ENCODE measurements at places on chromosomes 7 and 10.
A peak's percentile ranks its signal among the peaks of the same experiment; 100 is the strongest.

- DNase-seq, result no peak
Observed at GRCh38 chr7:113622796-113623195, 296.0 kb downstream of the PPP1R3A start.

DNA sequence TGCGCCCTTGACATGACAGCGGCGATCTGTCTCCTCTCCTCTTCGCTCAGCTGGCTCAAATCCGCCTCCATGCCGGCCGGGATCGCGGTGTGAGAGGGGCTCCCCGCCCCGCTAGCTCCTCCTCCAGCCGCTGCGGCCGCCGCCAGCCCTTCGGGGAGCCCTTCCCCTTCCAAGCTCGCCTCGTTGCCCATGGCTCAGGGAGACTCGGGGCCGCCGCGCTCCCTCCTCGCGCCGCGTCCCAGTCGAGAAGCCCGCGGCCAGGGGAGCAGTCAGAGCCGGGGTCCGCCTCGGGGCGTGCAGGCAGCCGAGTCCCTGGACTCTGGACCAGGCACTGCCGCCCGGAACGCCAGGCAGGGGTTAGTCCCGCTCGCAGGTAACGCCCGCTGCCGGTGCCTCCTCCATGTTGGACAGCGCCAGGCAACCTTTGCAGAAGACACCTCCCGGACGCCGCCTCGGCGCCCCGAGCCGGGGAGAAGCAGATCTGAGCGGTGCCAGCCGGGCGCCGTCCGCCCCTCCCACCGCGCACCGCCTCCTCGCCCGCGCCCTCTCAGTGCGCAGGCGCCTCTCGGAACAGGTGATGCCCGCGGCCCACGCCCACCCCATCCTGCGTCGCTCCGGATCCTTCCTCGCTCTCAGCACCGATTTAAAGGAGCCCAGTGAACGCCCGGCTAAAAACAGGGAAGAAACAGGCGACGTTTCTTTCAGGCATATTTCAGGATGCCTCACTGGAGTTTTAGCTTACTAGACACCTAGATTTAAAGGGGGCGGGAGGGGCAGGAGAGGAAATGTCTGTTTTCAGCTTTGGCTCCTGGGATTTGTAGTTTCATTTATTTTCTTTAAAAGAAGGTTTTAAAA lies at the start of gene PCLO:
Gene PCLO (minus strand): TSS at position 483 of the 855 bp plus-strand sequence. CDS start 292 bp downstream, at position 191.
- DNase-seq, result no peak

DNA sequence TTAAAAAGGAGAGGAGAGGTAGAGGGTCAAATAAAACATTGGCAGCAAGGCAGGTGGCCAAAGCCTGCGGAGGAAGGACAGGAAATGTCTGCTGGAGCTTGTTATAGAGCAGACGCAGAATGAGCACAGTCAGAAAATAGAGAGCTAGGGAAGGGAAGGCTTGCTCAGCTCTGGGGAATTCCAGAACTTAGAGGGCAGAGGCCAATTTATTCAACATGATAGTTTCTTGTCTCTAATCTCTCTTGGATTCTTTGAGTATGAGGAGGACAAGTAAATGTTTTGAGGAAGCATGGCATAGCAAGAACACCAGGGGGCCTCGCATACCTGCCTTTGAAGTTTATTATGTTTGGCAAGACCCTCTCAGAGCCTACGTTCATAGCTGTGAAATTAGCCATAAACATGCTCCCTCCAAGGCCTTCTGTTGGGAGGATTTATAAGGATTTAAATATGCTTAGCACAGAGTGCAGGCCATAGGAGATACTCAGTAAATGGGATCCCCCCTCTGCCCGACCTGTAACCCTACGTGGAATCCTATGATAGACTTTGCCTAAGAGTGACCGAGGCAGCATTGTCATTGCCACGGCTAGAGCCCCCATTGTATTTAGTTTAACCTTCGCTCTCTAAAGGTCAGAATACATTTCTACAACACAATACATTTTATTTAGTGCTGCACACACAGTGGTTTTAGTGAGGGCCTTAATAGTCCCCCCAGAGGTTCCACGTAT lies 293.9 kb downstream of the CCDC3 start:
- DNase-seq, result peak; percentile 86

DNA sequence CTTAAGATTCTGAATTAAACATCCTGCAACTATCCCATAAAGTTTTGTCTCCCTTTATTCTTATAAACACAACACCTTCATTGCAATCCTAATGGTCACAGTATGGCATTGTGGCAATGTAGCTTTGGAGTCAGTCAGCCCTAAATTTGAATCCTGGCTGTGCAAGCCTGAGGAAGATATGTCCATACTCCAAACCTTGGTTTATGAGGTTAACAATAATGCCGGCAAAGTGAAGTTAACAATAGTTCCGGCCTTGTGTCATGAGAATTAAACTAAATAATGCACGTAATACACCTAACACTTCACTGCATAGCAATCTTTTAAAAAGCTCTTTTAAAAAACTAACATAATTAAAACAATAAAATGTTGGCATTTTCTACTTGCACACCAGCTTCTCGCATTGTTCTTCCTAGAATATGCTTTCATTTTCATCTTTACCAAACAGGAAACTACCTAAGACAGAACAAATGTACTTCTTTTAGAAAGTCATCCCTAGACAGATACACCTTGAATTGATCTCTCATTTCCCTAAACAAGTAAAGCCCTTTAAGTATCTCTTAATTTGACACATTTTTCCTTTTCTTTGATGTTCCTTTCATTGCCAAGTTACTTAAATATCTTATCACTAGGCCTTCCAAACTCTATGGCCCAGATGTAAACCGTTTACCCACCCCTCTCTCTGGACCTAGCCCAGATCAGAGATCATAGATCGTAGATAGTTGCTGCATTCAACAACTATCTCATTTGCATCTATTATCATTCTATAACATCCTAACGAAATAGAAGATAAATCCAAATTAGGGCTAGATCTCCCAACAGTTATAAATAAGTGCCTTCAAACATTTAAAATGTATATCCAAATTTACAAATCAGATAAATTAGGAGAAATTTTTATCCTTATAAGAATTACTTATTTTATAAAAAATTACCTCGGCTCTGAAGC lies 66.7 kb downstream of the CREB3L2 start:
- DNase-seq, result no peak

- DNase-seq, result no peak
Observed at GRCh38 chr7:107446988-107447387, 22.9 kb upstream of the GPR22 start.

DNA sequence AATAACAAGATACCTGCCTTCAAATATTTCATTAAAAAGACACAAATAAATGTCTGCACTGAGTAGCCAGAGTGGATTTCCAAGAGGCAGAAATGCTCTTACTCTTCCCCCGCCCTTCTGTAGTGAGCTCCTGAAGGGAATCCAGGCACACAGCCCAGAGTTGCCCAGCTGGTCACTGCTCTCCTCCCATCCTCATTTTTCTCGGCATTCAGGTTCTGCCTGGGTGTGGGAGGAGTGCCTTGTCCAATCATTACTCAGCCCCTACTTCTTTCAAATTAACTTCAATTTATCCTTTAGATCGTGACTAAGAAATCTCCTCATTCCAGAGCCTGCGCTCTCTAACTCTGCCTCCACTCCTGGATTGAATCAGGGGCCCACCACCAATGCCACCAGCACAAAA lies 12.2 kb downstream of the CCDC6 start:
- DNase-seq, result no peak

GRCh38 chr7:95658676-95659075 lies 62.4 kb upstream of the PDK4 start:
- no peak for DNase-seq

DNA sequence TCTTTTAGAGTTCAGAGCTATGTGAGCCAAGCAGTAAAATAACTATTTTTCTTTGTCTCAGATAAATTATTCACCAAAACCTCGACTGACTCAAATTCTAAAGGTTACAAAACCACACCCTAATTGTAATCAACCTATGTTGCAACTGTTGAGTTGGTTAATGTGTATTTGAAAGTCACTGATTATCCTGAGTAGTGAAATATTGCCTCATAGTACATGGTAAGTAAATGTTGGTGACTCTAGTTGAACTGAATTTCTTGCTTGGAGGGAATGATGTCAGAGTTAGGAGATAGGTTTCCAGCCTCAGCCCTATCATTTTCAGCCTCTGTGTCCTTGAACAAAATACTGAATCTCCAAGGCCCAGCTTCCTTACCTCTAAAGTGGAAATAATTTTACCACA lies 3.0 kb upstream of the CYP2C18 start:
- DNase-seq, result no peak

- DNase-seq, result peak; percentile 89
Observed at GRCh38 chr10:52864201-52865106, 91.9 kb upstream of the MBL2 start.

GRCh38 chr10:3365630-3366029 lies 193.0 kb upstream of the PITRM1 start:
- no peak for DNase-seq

DNA sequence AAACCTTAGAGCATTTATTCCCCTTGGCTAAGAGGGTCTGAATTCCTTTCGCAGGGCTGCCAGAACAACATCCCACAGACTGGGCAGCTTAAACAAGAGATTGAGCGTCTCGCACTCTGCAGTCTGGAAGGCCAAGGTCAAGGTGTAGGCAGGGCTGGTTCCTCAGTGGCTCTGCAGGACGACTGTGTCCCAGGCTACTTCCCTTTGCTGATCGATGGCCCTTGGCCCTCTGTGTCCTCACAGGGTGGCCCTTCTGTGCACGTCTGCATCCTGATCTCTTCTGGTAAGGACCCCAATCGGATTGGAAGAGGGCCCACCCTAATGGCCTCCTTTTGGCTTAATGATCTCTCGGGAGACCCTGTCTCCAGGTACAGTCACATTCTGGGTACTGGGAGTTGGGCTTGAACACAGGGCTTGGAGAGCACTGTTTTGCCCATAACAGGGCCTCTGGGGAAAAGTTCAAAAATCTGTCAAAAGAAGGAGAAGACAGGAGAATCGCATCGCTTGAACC lies 35.1 kb upstream of the DNAJB6 start:
- DNase-seq, result no peak

GRCh38 chr10:94093286-94093905 lies 99.7 kb downstream of the PLCE1 start:
- no peak for DNase-seq

- no peak for DNase-seq
Observed at GRCh38 chr7:139016931-139017511, 18.8 kb downstream of the ZC3HAV1L start.

DNA sequence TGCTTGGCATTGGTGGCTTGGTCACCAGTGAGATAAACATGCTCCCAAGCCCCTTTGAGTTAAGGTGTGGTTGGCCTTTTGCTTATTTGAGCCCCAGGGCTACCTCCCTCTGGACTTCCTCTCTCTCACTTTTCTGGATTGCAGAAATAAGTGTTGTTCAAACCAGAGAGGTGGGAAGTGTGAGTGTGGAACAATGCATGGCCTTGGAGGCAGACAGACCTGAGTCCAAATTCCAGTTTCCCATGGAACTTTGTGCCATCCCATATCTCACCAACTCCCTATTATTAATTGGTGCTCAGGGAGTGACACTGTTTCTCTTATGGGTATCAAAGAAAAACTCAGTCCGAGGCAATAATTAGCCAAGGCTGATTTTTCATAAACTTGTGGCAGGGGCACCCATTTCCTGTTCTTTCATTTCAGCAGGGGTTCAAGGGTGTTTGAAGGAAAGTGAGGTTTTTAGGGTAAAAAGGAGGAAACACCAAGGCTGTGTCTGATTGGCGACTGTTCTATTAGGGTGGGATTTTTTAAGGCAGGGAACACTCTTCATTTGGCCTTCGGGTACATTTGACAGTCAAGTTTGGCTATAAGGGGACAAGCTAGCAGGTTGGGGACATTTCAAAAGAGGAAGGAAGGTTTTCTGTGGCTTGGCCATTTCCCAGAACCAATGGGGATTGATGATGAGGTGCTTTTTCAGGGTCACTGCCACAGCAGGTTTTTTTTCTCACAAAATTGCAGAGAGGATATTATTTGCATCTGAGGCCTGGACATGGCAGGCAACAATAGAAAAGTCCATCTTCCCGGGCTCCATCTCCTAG lies 148.8 kb upstream of the NPY start:
- no peak for DNase-seq

DNA sequence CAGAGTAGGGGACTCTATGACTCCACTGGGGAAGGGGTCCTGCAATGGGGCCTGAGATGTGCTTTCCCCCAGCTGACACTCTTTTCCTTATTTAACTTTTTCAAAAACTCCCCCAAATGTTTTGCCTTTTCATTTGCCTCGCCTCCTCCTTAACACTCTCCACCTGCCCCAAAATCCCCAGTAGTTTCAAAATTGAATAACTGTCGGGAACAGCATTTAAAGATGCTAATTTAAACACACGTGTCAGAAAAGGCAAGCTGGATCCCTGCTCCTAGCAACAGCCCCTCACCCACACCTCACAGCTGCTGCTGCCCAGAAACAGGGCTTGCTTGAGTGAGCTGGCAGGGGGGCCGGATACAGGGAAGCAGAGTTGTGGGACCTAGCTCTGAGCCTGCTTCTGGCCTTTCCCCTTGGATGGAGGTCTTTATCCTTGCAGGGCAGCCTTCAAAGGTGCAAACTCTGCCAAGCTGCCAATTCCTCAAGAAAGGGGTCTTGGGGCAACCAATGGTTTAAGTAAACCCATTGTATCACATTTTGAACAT lies 115.3 kb downstream of the KCNMA1 start:
- DNase-seq, result no peak

GRCh38 chr10:119658274-119658673 lies 7.1 kb downstream of the BAG3 start:
- peak; percentile 64 for DNase-seq

- DNase-seq, result no peak
Observed at GRCh38 chr7:107609811-107610261, 29.8 kb downstream of the BCAP29 start.

- no peak for DNase-seq
Observed at GRCh38 chr7:149883452-149883861, 9.7 kb downstream of the ATP6V0E2 start.

- DNase-seq, result no peak
Observed at GRCh38 chr7:80159802-80160201, 25.2 kb downstream of the GNAI1 start.

DNA sequence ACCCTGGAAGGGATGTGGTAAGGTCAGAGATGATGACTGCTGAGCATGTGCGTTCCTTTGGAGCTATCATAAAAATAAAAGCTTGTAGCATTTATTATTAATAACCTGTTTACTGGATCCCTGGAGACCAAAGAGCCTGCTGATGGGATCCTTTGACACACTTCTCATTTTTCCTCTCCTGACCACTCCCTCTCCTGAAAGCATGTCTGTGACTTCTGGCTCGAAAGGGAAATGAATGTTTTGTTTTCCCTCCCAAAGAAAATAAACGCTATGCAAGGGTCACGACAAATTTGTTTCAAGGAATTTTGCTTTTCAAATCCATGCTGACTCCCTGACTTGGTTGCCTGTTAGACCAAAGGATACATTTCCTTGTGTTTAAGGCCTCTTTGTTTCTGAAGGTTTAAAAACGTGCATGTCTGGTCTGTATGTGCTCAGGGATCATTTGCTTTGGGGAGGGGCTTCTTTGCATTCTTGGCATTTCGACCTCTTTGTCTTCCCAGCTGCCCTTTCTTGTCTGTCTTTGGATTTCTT lies 185.1 kb upstream of the AGK start:
- no peak for DNase-seq

DNA sequence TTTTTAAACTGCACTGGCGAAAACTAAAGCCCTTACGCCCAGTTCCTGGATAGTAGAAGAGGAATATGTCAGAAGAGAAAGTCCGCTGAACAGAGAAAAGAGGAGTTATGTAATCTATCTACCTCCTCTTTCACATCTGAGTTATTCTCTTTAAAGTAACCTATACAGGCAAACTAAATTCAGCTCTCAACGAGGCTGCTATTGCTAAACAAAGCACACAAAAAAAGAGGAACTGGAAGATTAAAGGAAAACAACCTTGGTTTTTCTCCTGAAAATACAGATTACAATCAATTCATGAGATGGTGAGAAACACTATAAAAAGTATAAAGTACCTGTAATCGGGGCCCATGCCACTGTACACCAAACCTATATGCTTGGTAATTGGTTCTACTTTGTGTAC lies 5.8 kb downstream of the PSMA2 start:
- DNase-seq, result no peak

Measured in BJ (cell line).